A549 treated with Hydrocortisone at 1 μM for 4 hours (cell line): ENCODE measurements at places on chromosomes 3 and 15. TPM values are rescaled to one million over a fixed set of nuclear protein-coding genes. Genes with fewer than 3 reads are reported as not detected.

CYFIP1 gene
- total RNA-seq: 70.5 to 86.0 TPM (median 82.3 TPM) in 5 replicates

TRH gene
- total RNA-seq: not detected in 5 replicates

TMCO5A gene
- not detected in 5 replicates for total RNA-seq

ROBO2 gene
- total RNA-seq: not detected in 5 replicates

LRRC3B gene
- not detected in 5 replicates for total RNA-seq
